NCI-H510A treated with DMSO at 0.1 percent for 48 hours (cell line): ENCODE measurements at places on chromosomes 16 and 17.

DNA sequence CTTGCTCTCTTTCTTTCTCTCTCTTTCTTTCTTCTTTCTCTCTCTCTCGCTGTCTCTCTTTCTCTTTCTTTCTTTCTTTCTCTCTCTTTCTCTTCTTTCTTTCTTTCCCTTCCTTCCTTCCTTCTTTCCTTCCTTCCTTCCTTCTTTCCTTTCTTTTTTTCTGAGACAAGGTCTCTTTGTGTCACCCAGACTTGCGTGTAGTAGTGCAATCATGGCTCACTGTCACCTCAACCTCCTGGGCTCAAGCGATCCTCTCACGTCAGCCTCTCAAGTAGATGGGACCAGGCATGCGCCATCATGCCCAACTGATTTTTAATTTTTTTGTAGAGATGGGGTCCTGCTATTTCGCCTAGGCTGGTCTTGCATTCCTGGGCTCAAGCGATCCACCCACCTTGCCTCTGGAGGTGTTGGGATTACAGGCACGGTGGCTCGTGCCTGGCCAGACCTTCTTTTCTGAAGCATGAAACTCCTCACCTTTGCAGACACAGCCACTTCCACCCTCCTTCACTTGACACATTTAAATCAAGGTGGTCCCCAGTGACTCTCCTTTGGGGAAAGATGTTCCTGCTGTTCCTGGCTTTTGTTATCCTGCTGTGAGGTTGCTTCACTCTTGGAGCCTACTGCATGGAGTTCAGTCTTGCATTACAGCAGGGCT lies 26.8 kb upstream of the NKD1 start:
- no peak for DNase-seq

DNA sequence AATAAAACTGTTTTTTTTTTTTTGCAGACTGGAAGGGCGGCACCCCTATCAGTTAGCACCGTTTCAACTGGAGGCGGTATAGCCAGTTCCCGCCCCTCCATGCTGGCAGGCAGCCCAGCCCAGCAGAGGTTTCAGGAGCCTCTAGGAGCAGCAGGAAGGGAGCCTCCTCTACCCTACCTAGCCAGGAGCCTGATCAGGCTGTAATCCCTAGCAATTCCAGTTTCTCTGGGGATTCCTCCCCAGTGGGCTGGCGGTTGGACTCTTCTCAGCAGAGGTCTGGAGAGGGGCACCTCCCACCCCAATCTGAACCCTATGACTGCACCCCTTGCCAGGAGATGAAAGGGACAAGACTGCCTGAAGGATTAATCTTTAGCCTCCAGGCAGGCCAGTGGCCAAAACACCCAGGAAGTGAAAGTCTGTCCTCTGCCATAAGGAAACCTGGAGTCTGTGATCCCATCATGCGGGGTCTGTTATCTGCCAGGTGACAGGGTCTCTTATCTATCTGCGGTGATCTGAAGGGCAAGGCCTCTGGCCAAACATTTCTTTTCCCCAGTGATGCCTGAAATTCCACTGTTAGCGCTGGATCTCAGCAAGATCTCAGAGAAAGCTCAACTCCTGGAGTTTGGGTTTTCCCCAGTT lies 4.9 kb upstream of the CDH1 start:
- peak; percentile 26 for DNase-seq

DNA sequence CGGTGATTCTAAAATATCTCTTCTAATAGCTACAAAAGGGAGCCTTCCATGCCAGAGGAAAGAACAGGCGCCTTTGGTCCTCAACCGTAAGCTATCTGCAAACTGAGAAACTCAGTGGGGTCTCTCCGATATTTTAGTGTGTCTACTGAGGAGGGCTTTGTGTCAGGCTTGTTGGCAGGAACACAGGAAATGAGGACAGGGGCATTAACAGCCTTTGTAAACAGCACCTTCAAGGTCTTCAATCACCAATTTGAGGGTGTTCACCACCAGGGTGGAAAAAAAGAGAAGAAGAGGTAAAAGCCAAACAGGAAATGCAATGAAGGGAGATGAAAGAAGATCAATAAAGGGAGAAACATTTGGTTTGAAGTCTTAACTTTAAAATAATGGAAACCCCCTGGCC lies 580.1 kb upstream of the SALL1 start:
- DNase-seq = no peak

DNA sequence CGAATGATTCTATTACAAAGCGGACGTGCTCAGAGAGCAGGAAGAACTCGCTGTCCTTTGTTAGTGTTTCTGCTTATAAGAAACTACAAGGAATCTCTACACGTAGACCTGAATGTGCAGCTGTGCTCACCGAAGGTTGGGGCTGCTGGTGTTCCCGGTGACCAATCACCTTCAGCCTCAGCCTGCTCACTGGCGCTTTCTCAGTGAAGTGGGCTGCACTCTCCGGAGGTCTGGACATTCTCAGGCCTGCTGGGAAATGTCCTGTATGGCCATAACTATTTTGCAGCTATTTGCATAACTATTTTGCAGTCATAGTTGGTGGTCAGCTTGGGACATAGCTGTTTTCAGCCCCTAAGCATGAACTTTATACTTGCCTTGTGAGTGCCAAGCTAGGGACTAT lies 9.7 kb upstream of the CIAO3 start:
- DNase-seq = no peak

DNA sequence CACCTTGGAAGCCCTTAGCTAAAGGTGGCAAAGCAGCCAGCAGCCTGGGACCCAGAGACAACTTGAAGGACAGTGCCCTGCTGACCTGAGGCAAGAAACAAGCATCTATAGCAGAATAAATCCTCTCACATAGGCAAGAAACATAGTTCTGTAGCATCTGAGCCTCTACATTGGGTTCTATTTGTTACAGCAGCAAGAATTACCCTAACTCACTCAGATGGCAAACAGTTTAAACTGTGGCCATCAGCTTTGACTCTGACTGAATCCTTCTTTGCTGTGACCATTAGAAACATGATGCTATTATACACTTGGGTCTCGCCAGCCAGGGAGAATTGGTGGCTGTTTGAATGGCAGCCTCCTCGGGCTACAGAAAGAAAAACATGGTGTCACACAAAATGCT lies 53.1 kb upstream of the CCL1 start:
- no peak for DNase-seq

DNA sequence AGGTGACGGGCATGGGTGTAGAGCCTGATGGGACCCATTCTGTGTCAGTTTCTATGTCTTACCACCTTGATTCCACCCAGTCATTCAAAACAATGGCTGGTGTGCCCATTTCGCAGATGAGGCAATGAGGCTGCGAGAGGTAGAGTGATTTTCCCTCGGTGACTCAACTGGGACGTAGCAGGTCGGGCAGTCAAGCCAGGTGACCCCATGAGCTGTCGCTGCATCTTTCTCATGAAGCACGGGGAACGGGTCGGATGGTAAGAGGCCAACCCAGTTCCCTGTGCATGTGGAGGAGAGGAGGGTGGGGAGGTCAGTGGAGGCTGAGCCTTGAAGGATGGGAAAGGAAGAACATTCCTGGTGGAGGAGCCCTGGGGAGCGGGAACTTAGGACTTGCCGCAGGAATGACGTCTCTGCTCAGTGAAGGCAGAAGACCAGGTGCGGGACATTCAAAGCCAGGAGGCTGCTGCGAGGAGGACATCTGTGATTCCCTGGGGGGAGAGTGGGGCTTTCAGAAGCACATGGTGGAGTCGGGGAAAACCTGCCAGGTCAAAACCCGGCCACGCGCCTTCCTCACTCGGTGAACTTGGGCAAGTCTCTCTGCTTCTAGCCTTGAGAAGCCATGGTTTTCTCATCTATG lies 1.1 kb downstream of the IL21R start:
- no peak for DNase-seq

- no peak for DNase-seq
Measured at GRCh38 chr17:2770129-2770528, 20.7 kb upstream of the CCDC92B start.

DNA sequence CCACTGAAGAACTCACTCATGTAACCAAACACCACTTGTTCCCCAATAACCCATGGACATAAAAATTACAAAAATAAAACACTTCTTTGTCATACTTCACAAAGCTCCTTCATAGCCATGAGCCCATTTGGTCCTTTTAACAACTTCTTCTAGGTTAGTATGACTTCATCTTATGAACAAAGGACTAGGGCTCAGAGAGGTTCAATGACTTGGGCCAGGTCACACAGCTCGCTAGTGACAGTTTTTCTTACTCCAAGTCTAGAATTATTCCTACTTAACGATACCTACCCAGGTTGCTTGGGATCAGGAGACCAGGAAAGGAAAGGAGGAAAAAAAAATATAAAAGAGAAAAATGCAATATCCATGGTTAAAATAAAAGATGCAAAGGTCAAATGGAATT lies 353.4 kb downstream of the SOX9 start:
- no peak for DNase-seq

- no peak for DNase-seq
Measured at GRCh38 chr17:83053739-83054451, 25.5 kb upstream of the METRNL start.

DNA sequence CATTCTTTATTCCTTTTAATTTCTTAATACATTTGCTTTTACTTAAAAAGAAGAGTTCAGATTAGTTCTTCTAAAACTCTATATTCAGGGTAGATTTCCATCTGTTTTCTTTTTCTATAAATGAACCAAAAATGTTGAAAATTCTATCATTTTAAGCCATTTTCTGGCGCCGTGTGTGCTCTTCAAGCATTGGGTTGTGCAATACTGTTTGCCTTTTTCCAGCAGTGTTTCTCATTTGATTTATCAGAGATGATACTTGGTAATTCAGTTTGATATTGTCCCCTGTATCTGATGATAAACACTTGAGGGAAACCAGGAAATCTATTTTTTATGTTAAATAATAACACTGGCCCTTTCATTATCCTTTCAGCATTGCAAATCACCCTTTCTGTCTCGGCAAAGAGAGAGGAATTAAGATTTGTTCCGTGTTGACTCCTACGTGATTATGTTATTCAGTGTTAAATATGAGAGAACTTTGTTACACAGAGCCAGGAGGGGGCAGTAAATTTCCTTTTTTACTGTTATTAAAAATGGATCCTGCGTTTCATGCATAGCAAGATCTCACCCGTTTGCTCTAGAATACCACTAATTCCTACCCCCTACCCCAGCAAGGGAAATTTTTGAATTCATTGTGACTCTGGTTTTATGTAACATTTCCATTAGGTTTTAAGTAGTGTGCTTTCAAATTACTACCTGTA lies 606.9 kb upstream of the RBFOX1 start:
- DNase-seq = no peak

- peak; percentile 45 for DNase-seq
Measured at GRCh38 chr17:79778504-79779083, 646 bp downstream of the CBX2 start.

DNA sequence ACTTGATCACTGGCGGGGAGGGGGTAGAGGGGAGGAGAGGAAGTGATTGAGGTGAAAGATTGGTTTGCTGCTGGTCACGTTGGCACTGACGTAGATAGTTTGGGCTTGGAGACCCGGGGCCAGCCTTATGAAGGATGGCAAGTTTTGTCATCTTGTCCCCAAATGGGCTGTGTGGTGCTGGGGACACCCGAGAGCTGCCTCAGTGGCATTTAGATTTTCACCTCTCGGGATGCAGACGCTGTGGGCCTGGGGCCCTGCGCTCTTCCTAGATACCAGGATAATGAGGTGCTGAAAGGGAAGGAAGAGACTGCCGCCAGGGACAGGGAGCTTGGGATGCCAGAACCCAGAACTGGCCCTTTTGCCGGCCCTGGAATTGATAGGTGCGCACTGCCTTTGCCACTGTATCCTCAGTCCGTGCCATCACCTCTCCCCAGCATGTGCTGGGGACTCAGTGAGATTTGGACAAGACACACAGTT lies 1.4 kb upstream of the SOCS3 start:
- DNase-seq = no peak

- DNase-seq = no peak
Measured at GRCh38 chr17:63495491-63495890, 18.6 kb downstream of the ACE start.

DNA sequence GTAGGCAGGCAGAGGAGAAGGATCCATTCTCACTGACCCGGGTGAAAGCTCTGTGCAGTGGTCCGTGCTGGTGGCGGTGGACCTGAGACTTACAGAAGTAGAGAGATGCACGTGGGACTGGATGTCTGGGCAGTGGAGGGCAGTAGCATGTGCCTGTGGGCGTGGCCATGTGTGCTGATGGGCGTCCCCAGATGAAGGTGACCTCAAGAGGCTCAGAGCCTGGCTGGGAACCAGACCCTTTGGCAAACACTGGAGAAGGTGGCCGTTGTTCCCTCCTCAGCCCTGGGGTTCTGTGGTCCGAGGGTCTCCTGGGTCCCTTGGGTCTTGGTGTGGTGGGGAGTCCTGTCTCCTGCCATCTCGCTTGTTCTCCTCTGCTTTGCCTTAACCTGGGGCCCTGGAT lies 15.6 kb downstream of the WSCD1 start:
- no peak for DNase-seq

- no peak for DNase-seq
Measured at GRCh38 chr17:80763293-80763867, 218.7 kb downstream of the RPTOR start.
